ENCODE measurements at places on chromosomes 11 and 22. TPM values are rescaled to one million over a fixed set of nuclear protein-coding genes. Genes with fewer than 3 reads are reported as not detected.

ARHGAP42 gene
- total RNA-seq, result 35.7 TPM

PIH1D2 gene
- total RNA-seq, result 0.16 TPM

APOA5 gene
- 0.35 TPM for total RNA-seq

DNA sequence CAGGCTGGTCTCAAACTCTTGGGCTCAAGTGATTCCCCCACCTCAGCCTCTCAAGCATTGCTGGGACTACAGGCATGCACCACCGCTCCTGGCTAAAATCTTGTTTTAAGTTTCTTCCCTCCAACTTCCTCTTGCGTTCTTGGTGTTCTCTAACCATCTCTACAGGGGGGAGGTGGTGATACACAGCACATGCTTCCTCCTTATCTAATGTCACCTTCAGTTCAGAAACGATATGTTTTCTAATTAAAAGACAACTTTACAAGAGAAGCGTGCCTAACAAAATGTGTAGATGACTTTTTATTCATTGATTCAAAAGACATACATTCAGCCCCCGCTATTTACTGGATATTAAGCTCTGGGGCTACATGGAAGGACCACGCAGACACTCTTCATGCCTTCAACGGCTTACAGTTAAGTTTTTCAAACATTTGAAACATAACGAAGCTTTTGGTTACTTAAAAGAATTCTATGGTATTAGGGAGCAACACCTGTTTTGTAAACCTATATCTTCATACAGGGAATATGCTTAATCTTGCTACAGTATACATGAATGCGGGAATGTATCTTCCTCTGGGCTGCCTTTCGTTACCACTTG lies 933 bp upstream of the DLAT start:
- peak; percentile 52 for DNase-seq

GRCh38 chr11:110152199-110152598 lies 59.0 kb downstream of the ZC3H12C start:
- no peak for DNase-seq

DNA sequence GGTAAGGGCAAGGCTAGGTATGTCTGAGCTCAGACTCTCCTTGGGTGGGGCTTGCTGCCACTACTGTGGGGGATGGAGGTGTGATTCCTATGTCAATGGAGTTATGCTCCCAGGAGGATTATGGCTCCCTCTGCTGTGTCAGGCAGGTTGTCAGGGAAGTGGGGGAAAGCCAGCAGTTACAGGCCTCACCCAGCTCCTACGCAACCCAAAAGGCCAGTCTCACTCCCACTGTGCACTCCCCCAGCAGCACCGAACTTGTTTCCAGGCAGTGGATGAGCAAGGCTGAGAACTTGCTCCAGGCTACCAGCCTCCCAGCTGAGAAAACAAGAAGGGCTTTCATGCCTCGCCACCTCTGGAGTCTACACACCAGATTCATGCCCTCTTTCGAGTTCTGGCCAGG lies 18.2 kb downstream of the C11orf91 start:
- peak; percentile 38 for DNase-seq

GRCh38 chr22:32674925-32675825 lies 126.3 kb upstream of the TIMP3 start:
- DNase-seq, result no peak

- peak; percentile 73 for DNase-seq
These were observed 19.2 kb downstream of the GLYATL1 start for GRCh38 chr11:58958500-58958899.

DNA sequence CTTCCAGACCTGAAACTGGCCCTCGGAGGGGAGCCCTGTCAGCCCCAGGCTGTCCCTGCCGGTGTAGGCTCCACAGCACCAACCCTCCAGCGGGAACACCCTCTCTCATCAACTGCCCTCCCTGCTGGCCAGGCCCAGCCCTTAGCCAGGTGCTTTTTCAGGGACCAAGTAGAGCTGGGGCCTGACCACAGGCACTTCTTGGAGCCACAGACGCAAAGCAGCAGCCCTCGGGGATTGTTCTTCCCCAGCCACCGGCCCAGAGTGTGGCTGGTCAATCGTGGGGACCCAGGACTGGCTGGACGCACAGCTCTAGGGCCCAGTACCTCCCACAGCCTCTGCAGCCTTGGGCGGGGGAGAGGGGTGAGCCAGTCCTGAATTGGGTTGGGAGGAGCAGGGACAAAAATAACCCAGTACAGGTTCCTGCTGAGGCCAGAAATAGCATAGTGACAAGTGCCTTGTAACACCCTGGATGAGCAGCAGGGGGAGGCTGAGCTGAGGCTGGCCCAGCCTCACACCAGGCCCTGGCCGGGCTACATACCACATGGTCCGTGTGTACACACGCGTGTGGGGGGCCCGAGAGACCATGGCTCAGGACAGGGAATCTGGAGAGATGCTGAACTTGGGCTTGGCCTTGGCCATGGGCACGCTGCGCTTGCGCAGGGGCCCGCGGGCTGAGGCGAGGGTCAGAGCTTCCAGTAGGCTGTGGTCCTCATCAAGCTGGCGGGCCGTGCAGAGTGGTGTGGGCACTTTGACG lies 2.0 kb downstream of the KCNJ11 start:
- DNase-seq, result peak; percentile 73

DNA sequence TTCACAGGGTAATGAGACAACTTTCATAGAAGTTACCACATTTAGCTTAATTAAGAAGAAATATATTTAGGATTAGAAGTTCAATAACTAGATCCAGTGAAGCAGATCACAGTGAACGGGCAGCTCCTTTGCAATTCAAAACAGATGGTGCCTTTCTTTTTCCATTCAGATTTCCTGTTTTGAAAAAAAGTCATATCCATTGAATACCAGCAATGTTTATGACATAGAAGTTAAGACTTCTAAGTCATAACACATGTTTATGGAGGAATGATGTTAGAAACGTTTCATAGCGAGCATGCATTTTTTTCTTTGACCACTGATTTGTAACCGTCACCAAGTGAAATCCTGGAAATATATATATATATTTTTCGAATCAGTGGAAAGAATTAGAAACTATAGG lies 24.7 kb downstream of the LUZP2 start:
- DNase-seq, result no peak

DNA sequence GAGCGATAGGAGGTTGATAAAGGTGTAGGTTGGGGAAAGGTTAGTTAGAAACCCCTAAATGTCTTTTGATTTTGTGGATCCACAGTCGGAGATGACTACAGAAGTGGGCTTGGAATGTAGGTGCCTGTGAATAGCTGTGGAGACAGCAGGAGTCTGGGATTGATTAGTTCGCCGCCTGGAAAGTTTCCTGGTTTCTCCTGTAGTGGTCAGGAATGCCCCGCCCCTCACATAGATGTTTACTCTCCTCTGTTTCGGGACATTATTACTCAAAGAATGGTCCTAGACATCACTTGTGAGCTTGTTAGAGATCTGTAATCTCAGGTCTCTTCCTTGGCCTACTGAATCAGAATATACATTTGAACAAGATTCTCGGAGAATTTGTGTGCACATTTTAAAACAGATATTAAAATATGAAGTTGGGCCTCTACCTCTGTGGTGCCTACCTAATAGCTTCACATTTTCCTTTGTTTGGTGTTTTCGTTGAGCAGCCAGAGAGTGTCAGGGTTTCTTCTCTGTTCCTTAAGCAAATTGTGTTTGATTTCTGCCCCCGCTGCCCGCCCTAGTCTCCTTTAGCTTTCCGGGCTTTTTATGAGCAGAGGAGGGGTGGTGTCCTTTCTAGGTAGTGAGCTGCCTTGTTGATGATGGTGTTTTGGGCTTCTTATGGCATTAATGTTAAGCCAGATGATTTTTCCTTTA lies 89.4 kb downstream of the PPP6R3 start:
- no peak for DNase-seq

DNA sequence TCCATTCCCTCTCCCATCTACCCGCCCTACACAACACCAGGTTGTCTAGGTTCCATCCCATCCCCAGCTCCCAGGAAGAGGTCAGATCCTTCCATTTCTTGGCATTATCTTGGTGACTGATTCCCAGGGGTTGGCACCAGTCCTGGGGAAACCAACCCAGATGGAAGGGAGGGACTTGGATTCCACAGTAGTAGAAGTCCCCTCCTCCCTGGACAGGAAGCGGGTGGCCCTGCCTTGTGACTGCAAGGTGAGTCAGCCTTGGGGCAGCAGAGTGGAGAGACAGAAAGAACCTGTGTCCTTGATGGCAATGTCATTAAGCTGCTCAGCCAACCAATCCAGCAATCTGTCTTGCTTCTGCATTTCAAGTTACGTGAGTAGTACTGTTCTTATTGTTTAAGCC lies 26.5 kb downstream of the SYT13 start:
- DNase-seq, result no peak
